ENCODE measurements at places on chromosomes 16 and 17. TPM values are rescaled to one million over a fixed set of nuclear protein-coding genes. Genes with fewer than 3 reads are reported as not detected.

The EIF4A3 gene
- total RNA-seq, result 119 TPM

The TBC1D3 gene
- total RNA-seq, result not detected

The TEKT5 gene
- total RNA-seq, result not detected

The TM4SF5 gene
- not detected for total RNA-seq

The SOST gene
- total RNA-seq, result not detected

The MAP3K14 gene
- 2.0 TPM for total RNA-seq

The GPR142 gene
- not detected for total RNA-seq

The CIITA gene
- 0.07 TPM for total RNA-seq

The OR3A3 gene
- total RNA-seq, result not detected

The MT1E gene
- total RNA-seq, result 284 TPM

The AARS1 gene
- 159 TPM for total RNA-seq
